Activated CD4-positive, alpha-beta memory T cell treated with anti-CD3 and anti-CD28 coated beads, Interleukin-2, amount 10 ng/mL, durations not matched to agents 7 days and 5 days (primary cell): ENCODE measurements at places on chromosomes 13 and 19. TPM values are rescaled to one million over a fixed set of nuclear protein-coding genes. Genes with fewer than 3 reads are reported as not detected.

GRCh38 chr13:43339805-43340550 lies 316.6 kb downstream of the DNAJC15 start:
- no peak for DNase-seq

GRCh38 chr13:97520061-97520460 lies 86.1 kb downstream of the RAP2A start:
- no peak for DNase-seq

GRCh38 chr13:36903925-36904595 lies 16.0 kb downstream of the SMAD9 start:
- no peak for DNase-seq

GRCh38 chr13:25276748-25277147 lies 10.5 kb downstream of the MTMR6 start:
- DNase-seq: no peak

- DNase-seq: no peak
These were observed 165.0 kb downstream of the LACC1 start for GRCh38 chr13:44044547-44045179.

- DNase-seq: no peak
These were observed 37.3 kb upstream of the C13orf42 start for GRCh38 chr13:51148223-51148951.

The IFNL1 gene
- total RNA-seq: 0.43 TPM

The PSG2 gene
- not detected for total RNA-seq
